ENCODE measurements at places on chromosomes 6 and 20.
A peak's percentile ranks its signal among the peaks of the same experiment; 100 is the strongest.

DNA sequence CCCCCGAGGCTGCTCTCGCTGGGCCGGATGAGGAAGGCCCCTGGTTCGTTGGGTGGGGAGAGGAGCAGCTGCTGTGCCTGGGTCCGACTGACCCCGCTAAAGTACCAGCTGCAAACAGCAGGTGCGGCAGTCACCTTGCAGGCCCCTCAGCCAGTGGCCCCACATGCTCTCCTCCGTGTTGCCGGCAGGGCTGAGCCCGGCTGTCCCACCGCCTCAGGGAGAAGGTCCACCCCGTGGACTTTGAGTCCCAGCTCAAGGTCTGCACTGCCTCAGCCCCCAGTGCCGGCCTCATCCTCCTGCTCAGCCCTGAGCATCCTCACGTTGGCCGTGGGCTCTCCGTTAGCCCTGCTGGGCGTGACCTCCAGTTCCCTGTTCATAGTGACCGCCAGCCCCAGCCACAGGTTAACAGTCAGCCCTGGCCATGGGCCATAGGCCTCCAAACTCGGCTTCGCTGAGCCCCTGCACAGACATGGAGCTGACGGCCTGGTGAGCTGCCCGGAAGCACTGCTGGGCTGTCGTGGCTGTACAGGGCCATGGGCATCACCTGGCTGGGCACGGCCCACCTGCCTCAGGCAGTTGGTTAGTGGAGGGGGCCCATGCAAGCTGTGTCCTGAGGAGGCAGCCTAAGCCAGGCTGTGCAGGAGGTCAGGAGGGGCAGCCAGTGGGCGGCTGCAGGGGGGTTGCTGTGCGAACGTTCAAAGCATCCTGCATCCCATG, 3.1 kb downstream of the SRMS start:
- DNase-seq: no peak

GRCh38 chr20:63119121-63119962, 96.6 kb downstream of the YTHDF1 start:
- no peak for DNase-seq

DNA sequence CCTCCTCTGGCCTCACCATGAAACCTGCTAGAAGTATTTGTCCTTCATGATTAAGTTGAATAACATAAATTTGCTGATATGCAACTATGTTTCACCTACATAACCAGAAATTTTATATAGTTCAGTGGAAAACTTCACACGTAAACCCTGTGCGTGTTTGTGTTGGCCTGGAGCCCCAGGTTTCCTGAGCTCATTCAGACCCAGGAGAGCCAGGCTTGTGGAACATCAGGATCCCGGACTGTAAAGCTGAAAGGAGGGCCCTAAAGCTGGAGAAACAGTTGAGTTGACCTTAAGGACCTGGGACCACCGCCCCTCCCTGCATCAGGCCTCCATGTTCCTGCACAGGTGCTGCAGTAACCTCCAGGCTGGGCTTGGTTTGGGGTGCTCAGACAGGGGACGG, 3.1 kb upstream of the SPATS1 start:
- DNase-seq: no peak

DNA sequence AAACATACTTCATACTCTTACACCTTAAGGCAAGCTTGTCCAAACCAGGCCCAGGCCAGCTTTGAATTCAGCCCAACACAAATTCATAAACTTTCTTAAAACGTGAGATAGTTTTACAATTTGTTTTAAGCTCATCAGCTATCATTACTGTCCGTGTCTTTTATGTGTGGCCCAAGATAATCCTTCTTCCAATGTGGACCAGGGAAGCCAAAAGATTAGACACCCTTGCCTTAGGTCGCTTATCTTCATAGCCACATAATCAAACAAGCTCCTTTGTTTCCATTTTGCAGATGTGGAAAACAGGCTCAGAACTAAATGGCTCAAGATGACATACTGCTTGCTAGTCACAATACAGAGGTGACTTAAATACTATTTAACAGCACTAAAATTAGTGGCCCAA, 6.0 kb downstream of the SALL4 start:
- DNase-seq: no peak

GRCh38 chr6:41443616-41444525, 102.3 kb upstream of the FOXP4 start:
- DNase-seq: peak; percentile 37

DNA sequence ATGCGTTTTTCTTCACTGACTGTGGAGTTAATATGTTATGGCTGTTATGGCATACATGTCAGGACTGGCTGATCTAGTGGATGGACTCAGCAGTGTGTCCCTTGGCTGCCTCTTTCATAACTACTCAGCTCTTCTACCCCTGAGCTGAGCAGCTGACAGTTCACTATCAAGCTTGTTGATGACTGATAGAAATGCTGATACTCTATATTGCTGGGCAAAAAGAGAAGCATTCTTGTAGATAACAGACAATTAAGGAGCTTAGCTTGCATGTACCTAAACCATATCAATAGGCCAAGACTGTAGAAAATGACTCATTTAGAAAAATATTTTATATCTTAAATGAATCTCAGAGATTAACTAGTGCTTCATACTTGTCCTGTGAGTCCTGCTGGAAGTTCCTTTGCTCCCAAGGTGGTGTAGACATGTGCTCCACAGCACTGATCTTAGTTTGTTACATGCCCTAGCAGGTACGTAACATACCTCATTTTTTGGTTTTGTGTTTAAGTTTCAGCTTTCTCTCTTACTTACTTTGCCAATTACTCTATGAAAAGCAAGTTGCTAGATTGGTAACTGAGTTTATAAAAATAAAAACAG, 236.9 kb downstream of the GMDS start:
- no peak for DNase-seq

GRCh38 chr6:111586554-111586953, 19.1 kb downstream of the TRAF3IP2 start:
- no peak for DNase-seq

All from small intestine (tissue), 16 donors.